ENCODE measurements at places on chromosomes 1 and 21.
A peak's percentile ranks its signal among the peaks of the same experiment; 100 is the strongest.

DNA sequence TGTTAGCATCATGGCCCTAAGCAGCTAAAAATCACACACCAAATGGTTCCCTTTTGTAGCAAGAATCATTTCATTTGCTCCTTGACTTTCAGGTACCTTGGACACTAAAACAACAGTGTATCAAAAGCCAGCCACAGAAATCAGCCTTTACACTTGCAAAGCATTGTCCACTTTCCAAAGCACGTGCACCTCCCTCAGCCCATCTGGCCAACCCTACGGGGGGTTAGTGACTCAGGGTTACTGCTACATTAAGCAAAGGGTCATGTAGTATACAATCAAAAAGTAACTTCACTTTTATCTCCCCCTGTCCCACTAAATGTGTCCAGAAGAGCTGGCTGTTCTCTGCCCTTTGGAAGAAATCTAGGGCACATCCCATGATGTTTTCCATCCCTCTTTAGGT lies 149.7 kb downstream of the HIVEP3 start:
- no peak for DNase-seq

GRCh38 chr1:28102189-28102588 lies 13.8 kb upstream of the EYA3 start:
- no peak for DNase-seq

GRCh38 chr1:12142891-12143630 lies 23.7 kb upstream of the TNFRSF1B start:
- DNase-seq: no peak

- no peak for DNase-seq
Observed at GRCh38 chr1:240562111-240562590, 49.8 kb downstream of the GREM2 start.

DNA sequence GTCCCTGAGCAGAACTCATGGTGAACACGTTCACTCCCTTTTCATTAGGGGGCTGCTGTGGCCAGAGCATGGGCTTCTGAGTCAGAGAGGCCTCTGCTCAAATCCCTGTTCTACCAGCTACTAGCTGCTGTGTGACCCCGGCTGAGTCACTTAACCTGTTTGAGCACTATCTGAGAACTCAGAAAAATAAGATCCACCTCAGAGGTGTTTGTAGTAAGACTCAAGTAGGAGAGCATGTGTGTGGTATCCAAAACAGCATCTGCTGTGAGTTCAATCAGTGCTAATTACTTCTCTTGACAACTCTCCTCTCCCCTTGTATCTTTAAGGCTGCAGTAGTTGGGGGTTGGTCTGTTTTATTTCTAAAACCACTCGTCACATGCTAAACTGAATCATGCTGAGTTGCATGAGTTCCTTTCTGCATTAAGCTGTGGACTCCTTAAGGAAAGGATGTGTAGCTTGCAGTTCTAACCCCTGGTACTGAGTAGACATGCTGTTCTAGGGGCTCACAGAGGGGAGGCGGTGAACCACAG lies 39.7 kb upstream of the JUN start:
- no peak for DNase-seq

GRCh38 chr21:15436031-15436430 lies 293.8 kb upstream of the USP25 start:
- DNase-seq: no peak

- no peak for DNase-seq
Observed at GRCh38 chr1:184685116-184685515, 69.5 kb downstream of the EDEM3 start.

DNA sequence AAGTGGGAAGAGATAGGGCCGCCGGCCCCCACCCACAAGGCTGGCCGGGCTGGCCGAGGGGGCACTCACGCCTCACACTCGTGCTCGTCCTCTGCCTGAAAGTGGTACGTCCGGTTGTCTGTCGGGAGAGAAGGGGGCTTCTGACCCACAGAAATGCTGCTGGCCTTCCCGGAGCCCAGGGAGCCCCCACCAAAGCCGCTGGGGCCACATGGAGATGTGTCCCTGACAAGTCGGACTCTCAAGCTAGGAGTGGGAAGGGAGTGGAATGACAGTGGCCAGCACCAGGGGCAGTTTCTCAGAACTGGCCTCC lies 12.8 kb upstream of the TCEA3 start:
- DNase-seq: no peak

- DNase-seq: no peak
Observed at GRCh38 chr1:91556556-91556955, 55.9 kb downstream of the CDC7 start.

GRCh38 chr1:1302951-1303509 lies 4.7 kb downstream of the ACAP3 start:
- no peak for DNase-seq

GRCh38 chr1:157819896-157820295 lies at the start of gene FCRL1:
Gene FCRL1, minus strand, starts transcription at chr1:157820120. Its CDS starts 83 bp downstream, at chr1:157820037.
- DNase-seq: no peak

DNA sequence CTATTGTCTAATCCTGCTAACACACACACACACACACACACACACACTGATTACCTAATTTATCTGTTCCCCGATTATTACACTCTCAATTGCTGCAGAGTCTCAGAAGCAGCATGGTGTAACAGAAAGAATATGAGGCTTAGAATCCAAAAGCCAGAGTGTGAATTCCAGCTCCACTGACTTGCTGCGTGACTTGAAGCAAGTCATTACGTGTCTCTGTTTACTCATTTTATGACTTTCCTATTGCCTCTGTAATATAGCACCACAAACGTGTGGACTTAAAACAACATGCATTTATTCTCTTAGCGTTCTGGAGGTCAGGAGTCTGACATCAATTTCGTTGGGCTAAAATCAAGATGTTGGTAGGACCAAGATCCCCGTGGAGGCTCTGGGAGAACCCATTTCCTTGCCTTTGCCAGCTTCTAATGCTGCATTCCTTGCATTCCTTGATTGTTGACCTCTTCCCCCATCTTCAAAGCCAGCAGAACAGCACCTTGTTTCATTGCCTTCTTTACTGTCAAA lies 55.9 kb upstream of the ATP5PO start:
- DNase-seq: no peak

DNA sequence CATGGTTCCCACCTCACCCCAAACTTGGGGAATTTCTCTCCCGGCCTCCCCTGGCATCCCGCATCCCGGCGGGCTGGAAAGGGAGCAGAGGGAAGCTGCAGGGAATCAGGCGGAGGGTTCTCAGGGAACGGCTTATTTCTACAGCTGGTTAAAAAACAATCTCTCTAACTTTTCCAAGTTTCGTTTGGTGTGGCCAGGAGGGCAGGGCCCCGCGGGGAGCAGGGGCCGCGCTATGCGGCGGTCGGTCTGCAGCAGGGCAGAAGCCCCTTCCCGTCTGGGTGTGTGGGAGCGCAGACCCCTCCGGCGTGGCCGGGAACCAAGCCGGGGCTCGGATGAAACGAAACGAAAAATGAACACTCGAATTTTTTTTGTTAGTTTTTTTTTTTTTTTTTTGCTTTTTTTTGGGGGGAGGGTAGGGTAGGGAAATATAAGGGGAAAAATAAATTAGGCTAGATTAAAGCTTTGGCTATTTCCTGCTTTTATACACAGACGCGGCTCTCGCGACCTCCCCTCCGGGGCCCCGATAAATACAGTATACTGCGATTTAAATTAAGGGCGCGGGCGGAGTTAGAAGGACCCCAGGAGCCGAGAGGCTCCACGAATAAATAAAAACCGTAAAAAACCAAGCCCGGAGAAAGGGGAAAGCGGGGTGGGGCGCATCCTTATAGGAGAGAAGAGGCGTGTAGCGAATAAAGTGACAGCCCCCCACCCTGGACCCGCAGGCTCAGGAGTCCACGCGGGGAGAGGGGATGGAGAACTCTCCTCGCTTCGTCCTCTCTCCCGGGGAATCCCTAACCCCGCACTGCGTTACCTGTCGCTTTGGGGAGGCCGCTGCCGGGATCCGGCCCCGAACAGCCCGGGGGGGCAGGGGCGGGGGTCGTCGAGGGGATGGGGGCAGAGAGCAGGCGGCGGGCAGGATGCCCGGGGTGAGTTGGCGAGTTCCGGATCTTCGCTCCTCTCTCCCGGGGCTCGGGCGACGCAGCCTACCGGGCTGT lies 2.1 kb downstream of the POU3F1 start:
- no peak for DNase-seq

DNA sequence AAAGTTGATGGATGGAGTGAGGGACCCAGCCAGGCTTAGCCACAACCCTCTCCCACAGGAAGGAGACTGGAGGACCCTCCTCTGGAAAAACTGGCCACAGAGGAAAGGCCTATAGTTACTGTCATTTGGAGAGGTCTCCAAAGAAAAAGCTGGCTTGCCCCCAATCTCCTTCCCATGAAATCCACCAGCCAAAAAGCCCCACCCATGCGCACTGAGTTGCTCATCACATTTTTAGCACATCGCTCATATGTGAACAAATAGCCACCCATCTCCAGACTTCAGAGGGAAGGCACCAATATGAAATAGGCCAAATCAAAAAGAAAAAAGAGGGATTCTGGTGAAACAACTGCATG lies 36.9 kb upstream of the QSOX1 start:
- DNase-seq: no peak

GRCh38 chr21:24840287-24840686 lies 767.0 kb downstream of the MRPL39 start:
- no peak for DNase-seq

GRCh38 chr1:26110731-26111529 lies 694 bp upstream of the PDIK1L start:
- peak; percentile 79 for DNase-seq

DNA sequence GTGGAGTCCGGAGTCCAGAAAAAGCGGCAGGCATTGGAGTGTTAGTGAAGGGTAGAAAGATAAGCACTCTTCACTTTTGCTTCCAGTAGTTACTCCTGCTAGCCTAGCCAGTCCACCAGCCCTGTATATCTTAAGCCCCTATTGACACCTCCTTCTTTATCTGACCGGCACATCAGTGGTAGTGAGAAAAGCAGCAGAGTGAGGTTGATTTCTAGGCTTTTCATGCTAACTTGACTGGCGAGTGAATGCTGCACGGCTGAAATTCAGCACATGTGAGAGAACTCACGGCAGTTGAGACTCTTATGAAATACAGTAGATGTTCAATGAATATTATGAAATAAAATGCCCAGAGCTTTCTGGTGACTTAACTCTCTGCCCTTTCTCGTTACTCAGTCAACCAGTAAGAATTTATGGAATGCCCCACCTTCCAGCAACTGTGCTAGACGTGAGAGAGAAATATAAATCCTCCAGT lies 128.2 kb downstream of the CACHD1 start:
- no peak for DNase-seq

- no peak for DNase-seq
Observed at GRCh38 chr21:36602735-36603134, 96.2 kb upstream of the SIM2 start.

DNA sequence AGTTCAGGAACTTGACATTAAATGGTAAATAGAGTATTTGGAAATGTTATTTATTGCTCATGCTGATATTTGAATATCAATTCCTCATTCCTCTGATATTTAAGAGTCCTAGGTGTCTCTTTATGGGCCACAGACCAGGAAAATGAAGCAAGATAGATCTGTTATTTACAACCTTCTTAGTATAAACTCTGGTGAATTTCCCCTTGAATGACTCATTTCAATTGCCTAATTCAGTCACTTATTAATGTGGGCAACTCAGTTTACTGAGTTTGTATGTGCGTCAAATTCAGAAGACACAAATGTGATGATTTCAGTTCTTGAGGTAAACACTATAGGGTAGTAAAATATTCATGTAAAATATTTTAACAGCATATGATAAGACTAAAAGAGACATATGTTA lies 1404.4 kb upstream of the PRMT6 start:
- DNase-seq: no peak

DNA sequence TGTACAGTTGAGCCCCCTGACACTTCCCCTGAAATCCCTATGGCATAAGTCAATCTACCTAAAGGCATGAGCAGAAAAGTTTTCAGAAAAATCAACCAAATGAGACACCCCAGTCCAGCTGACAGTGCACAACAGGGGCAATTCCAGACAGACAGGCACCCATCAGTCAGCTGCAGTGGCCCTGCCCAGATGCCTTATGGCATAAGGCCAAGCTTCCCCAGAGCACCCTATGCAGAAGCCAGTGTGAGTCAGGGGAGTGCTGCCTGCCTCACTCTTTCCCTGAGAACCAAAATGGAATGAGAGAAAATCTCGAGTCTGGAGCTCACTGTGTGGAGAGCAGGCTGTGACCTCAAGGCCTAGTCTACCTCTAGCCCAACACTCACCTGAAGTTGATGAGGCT lies 38.1 kb downstream of the MRAP start:
- no peak for DNase-seq

GRCh38 chr1:196558411-196558810 lies 49.8 kb downstream of the KCNT2 start:
- DNase-seq: no peak

DNA sequence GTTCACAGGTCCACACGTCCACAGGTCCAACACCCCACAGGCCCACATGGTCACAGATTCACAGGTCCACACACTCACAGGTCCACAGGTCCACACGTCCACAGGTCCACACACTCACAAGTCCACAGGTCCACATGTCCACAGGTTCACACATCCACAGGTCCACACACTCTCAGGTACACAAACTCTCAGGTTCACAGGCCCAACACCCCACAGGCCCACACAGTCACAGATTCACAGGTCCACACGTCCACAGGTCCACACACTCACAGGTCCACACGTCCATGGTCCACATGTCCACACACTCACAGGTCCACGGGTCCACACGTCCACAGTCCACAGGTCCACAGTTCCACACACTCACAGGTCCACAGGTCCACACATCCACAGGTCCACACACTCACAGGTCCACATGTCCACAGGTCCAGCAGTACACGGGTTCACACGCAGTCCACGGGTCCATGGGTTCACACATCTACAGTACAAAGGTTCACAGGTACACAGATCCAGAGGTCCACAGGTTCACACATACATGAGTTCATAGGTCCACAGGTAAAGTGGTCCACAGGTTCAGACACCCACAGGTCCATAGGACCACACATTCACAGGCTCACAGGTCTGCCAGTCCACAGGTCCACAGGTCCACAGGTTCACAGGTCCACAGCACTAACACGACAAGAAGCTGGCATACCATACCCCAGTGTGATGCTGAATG lies 39.3 kb upstream of the COL6A2 start:
- DNase-seq: no peak

DNA sequence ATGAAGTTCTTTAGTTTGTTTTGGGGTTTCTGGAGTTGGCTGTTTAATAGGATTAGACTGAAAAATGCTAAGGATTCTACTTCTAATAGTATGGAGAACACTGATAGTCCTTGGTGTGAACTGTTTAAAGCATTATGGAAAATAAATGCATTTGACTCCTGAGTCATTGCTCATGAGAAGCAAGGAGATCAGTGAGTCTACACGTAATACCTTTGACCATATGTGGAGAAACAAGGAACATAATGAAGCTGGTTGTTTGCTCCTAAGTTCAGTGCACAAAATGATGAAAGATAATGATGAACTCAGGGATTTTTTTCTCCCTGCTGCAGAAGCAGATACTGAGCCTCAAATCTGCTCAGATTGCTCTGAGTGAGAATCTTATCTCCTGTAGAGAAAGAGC lies 158.9 kb upstream of the COL11A1 start:
- no peak for DNase-seq

GRCh38 chr21:15098908-15099307 lies 34.1 kb upstream of the NRIP1 start:
- DNase-seq: no peak

- peak; percentile 44 for DNase-seq
Observed at GRCh38 chr1:160251687-160252526, 10.4 kb downstream of the DCAF8 start.

GRCh38 chr1:200323856-200324400 lies 85.9 kb downstream of the ZNF281 start:
- DNase-seq: no peak

Data from activated T-cell treated with anti-CD3 and anti-CD28 coated beads, Interleukin-2, amount 50 U/mL, for 1 hour (primary cell).